Cardiac septum (tissue), 1 donor: ENCODE measurements at places on chromosomes 5 and 9.

- DNase-seq: no peak
These were observed 14.5 kb downstream of the ADAMTS13 start for GRCh38 chr9:133436681-133437080.

DNA sequence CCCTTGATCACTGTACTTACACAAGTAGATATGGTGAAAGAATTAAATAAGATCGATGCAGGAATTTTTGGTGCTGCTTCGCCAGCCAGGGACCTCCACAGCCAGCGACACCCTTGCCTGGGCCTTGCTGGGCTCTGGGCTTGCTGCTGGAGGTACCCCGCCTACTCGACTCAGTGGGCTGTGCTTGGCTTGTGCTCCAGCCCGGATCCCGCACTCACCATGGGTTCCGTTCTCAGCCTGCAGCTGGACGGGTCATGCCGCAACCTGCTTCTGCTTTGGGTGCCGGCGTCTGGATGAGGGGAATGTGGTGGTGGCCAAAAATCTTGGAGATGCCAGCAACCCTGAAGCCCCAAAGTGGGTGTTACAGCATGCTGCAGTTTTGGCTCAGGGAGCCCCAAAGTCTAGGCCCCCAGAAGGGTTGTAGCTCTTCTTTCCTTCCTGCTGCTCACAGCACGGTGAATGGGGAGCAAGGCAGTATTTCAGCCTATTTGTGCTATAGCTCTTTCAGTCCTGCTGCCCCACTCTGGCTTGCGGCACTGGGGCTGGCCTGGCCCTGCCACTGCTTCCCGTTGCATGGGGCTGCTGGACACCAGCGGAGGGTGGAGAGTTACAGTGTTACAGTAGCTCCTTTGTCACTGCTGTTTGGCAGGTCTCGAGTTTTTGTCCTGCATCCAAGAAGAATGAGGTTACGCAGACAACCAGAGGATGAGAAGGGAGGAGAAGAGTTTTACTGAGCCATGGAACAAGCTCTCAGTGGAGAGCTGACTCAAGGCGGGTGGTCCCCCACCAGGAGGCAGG lies 48.0 kb downstream of the TARS1 start:
- DNase-seq: no peak

GRCh38 chr9:91001146-91001611 lies 199.6 kb downstream of the SYK start:
- no peak for DNase-seq

DNA sequence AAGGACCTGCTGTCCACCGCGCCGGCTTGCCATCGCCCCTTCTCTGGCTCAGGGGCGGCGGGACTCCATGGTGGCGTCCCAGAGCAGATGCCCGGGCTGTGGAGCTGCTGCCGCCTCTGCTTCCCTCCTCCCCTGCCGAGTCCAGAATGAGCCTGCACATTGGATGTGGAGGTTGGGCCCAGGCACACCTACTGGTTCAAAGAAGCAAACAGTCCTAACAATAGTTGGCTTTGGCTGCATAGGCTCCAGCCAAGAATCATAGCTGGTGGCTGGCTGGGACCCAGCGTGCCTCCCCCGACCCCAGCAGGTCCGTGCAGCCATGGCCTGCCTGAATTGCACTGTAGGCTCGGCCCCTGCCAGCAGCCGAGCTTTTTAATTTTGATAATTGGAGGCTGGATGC lies 25.8 kb downstream of the ADAMTSL2 start:
- no peak for DNase-seq

- DNase-seq: no peak
These were observed 20.1 kb downstream of the SMIM23 start for GRCh38 chr5:171805746-171806145.

DNA sequence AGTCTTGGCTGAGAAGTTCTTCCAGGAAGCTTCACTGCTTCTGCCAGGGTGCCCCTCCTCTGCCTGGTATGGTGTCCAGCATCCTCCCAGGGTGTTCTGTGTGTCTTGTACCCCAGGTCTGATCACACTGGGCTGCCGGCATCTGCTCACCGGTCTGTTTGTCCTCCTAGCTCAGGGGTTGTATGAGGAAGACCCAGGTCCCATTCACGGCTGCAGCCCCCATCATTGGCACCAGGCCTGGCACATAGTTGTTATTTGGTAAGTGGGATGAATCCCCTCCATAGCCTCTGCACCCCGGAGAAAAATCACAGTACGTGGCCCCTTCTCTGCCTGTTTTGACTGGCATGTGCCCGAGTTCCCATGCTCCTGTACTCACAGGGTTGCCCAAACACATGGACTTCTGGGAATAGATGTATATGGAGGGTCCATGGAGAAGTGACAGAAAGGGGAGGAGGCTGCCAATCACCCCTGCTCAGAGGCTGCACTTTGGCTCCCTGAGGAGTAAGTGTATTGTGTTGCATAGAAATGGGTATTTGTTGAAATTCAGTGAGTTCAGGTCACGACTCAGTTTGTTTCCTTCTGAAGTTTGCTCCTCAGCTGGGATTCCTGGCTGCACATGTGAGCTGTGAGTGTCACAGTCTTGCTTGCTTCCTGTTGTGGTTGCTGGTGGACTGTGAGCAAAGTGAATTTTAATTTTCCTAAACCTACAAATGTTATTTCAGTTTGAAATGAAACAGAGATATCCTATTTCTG lies 96.2 kb downstream of the HSPA4 start:
- no peak for DNase-seq
